ENCODE measurements at places on chromosomes 5 and 9.

- DNase-seq, result peak; percentile 51
Observed at GRCh38 chr9:14296495-14297113, 17.3 kb downstream of the NFIB start.

- DNase-seq, result no peak
Observed at GRCh38 chr5:42837601-42838000, 25.9 kb upstream of the SELENOP start.

GRCh38 chr9:31916591-31917241 lies 467.7 kb upstream of the ACO1 start:
- DNase-seq, result no peak

DNA sequence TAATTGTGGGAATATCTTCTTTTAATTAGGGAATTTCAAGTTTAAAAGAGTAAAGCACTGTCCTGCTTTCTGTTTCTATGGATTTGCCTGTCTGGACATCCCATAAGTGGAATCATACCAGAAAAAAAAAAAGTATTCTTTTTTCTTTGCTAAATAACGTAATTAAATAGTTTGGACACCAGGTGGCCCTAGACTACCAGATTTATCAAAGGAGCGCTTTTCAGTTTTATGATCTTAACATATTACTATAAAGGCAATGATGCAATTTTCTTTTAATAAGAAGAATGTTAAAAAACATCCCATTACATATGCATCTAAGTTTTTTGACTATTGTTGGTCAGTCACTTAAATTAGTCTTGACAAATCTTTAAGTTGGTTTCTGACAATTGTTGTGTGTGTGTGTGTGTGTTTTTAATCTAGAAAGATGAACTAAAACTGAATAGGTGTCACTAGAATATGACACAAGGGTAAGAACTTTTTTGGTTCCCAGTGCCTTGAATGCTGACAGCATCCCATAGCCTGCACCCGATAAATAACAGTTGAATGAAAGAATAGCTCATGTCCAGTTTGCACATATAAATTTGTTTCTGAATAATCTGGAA lies 49.5 kb downstream of the C5orf22 start:
- DNase-seq, result peak; percentile 3

GRCh38 chr9:18216376-18216775 lies 257.6 kb upstream of the ADAMTSL1 start:
- no peak for DNase-seq

- no peak for DNase-seq
Observed at GRCh38 chr5:85614489-85614888, 1003.3 kb upstream of the COX7C start.

- DNase-seq, result no peak
Observed at GRCh38 chr5:67094476-67095300, 101.9 kb downstream of the CD180 start.

DNA sequence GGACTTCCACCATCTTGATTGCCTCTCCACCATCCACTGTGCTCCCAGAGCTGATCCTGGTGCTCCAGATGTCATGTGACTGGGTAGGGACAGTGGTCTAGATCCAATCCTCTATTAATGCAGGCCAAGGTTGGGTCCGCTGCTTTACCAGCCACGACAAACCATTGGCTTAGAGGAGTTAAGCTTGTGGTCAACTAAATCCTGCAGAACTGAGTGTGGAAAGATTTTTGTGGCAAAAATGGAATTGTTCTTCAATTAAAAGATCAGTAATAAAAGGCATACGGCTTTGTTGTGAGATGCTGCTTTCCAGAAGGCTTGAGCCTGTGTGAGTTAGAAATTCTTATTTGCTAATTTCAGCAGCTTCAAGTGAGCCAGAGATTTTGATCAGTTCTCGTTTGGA lies 30.7 kb downstream of the SLC1A3 start:
- DNase-seq, result no peak

GRCh38 chr5:83957188-83957587 lies 236.5 kb upstream of the HAPLN1 start:
- no peak for DNase-seq

DNA sequence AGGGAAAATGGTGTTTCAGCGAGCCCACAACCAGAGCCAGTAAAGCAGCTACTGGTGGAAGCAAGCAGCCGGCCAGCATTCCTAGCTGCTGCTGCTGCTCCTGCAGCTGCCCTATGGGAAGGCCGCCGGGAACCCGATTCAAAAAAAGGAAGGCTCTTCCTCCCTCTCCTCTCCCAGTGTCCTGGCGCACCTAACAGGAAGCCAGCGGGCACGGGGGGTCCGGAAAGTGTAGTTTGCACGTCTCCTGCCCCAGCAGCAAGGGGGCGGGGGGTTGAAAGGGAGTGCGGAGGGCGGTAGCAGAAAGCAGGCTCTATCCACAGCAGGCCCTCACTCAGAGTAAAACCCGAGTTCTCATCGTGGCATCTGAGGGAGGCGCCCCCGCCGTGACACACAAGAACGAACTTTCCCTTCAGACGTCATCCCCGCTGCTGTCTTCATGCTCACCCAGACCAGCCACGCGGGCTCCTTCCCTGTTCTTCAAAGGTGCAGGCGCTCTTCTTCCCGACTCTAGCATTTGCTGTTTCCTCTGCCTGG lies 16.5 kb downstream of the GRXCR2 start:
- no peak for DNase-seq

- no peak for DNase-seq
Observed at GRCh38 chr9:68495247-68495646, 45.4 kb downstream of the TMEM252 start.

GRCh38 chr9:115883467-115884329 lies 269.9 kb upstream of the PAPPA start:
- DNase-seq, result no peak

- DNase-seq, result no peak
Observed at GRCh38 chr5:82622205-82622604, 344.1 kb upstream of the RPS23 start.

- no peak for DNase-seq
Observed at GRCh38 chr5:116038817-116039216, 6.5 kb downstream of the ARL14EPL start.

- DNase-seq, result no peak
Observed at GRCh38 chr5:134084022-134084565, 30.4 kb upstream of the TCF7 start.

DNA sequence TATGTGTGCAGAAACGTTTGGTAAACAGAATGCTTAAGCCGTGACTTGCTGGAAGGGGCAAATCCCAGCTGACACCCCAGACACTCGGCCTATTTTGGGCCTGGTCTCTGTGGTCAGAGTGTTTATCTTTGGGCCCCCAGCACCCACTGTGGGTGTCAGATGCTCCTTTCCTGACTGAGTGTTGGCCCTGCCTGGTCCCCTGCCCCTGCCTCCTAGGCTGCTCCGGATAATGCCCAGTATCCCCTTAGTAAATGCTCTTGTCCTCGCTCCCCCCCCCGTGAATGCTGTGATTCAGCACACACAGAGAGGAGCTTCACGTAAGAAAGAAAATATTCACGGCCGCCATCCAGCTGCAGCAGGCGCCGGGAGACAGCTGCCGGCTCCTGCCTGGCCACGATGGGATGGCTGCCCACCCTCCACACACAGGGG lies 11.3 kb upstream of the ANGPTL2 start:
- DNase-seq, result no peak

GRCh38 chr5:180162304-180162661 lies 46.7 kb downstream of the RASGEF1C start:
- DNase-seq, result no peak

DNA sequence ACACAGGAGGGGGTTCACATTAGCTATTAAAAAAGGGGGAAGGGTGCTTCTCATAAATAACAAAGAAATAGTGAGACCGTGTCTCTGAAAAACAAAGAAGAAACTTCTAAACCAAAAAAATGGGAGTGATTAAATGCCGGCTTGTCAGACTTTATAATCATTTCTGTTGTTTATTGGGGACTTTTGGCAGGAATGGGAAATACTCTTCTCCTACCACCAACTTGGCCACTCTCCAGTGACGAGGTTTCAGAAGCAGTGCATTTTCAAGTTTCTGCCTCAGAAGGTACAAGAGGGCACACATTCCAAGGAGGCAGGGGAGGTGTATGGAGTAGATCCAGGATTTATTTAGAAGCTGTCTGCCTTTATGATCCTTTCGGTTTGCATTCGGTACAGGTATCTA lies 46.2 kb downstream of the LIX1 start:
- DNase-seq, result peak; percentile 15

DNA sequence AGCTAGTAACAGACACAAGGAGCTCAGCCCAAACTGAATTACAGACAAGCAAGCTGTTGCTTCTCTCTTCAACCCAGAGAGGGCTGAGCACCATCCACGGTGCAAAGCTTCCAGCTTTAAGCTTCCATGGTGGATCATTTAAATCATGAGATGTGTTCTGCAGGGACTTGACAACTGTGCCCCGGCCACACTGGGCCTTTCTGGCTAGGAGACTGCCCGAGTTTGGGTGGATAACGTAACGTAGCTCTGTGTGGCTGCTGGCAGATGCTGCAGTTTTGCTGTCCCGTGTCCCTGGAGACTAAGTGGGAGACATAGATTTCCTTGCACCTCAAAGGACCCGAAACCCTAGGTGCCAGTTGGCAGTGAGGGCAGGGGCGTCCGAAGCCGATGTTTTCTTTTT lies 234.0 kb downstream of the IRX2 start:
- no peak for DNase-seq

DNA sequence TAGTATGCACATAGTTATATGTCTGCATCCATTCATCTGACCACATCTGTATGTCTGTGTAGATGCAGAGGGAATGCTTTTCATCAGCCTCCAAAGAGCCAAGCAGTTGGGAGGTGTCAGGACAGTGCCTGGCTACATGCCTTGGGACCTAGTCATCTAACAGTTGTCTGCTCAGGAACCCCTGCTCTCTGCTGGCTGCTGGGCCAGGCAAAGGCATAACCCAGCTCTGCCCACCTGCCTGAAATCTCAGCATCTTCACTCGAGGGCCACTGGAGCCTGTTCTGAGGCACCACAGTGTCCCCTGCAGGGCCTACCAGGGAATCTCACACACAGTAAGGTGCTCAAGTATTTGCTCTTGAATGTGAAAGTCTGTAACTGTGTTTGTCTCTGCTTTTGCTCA lies 3.7 kb downstream of the C9orf50 start:
- peak; percentile 26 for DNase-seq

DNA sequence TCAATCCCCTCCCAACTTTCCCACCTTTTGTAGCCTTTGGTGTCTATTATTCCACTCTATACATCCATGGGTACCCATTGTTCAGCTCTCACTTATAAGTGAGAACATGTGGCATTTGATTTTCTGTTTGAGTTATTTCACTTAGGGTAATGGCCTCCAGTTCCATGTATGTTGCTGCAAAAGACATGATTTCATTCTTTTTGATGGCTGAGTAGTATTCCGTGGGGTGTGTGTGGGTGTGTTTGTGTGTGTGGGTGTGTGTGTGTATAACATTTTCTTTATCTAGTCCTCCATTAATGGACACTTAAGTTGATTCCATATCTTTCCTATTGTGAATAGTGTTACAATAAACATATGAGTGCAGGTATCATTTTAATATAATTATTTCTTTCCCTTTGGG lies 157.5 kb upstream of the FSTL4 start:
- no peak for DNase-seq

GRCh38 chr5:4108690-4109089 lies 513.1 kb downstream of the IRX1 start:
- no peak for DNase-seq

GRCh38 chr9:336039-336438 lies 121.4 kb downstream of the DOCK8 start:
- DNase-seq, result no peak

- DNase-seq, result peak; percentile 79
Observed at GRCh38 chr9:111759762-111760639, 34.7 kb downstream of the SHOC1 start.

GRCh38 chr5:95862671-95863382 lies 40.3 kb upstream of the GLRX start:
- DNase-seq, result peak; percentile 54

- no peak for DNase-seq
Observed at GRCh38 chr5:179825655-179826182, 5.0 kb downstream of the SQSTM1 start.

- DNase-seq, result no peak
Observed at GRCh38 chr5:79535477-79536192, 21.7 kb upstream of the HOMER1 start.

DNA sequence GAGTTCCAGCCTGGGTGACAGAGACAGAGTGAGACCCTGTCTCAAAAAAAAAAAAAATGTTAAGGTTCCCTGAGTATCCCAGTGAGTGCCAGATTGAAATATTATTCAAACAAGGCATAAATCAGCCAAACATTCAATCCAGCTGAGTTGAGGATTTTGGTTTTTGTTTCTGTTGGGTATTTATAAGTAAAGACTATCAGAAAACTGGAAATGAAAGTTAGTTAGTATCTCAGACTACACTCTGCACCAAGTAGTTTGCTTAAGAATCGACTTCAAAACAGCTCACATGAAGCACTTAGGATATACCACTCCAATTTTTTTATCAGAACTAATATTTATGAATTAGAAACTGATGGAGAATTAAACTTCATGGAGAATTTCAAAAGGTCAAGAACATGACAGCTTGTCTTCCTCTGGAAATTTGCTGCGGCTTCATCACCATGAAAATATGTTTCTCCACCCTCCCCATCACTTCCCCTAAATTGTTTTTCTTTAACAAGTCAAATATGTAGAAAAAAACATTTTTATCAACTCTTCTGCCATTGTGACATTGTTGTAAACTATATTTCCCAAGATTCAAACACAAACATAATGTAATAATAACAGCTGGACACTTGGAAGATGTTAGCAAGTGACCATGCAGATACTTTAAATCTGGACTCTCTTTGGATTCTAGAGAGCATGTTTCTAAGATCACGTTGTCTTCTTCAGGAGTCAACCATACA lies 110.0 kb upstream of the PTGER4 start:
- DNase-seq, result no peak

DNA sequence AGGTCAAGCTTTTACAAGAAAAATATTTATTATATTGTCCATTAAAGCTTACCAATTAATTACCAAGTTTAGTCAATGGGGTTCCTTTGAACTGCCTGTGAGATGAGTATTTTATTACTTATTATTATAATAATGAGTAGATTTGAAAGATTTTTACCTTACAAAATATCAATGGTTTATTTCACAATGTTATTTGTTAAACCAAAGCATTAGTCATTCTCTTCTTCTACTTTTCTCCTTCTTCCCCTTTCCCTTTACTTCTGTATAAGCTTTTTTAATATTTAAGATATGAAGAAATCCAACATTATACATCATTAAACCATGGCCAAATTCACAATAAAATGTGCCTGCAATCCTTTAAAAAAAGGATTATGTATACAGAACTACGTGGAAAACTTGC lies 369.5 kb downstream of the ARL15 start:
- no peak for DNase-seq

- DNase-seq, result no peak
Observed at GRCh38 chr5:133489632-133490031, 122.7 kb downstream of the FSTL4 start.
